ENCODE measurements at places on chromosomes 2 and 18.

- DNase-seq = no peak
These were observed 636.1 kb downstream of the TDRD15 start for GRCh38 chr2:21759819-21760218.

- DNase-seq = no peak
These were observed 57.1 kb downstream of the PKP4 start for GRCh38 chr2:158513841-158514240.

GRCh38 chr2:208000701-208001395 is 24.5 kb downstream of the PLEKHM3 start:
- DNase-seq = no peak

GRCh38 chr2:143255899-143256298 is 126.7 kb downstream of the ARHGAP15 start:
- DNase-seq = no peak

GRCh38 chr2:193141-193671 is 70.6 kb downstream of the SH3YL1 start:
- DNase-seq = no peak

- DNase-seq = no peak
These were observed 36.8 kb upstream of the NCOA1 start for GRCh38 chr2:24454294-24454693.

DNA sequence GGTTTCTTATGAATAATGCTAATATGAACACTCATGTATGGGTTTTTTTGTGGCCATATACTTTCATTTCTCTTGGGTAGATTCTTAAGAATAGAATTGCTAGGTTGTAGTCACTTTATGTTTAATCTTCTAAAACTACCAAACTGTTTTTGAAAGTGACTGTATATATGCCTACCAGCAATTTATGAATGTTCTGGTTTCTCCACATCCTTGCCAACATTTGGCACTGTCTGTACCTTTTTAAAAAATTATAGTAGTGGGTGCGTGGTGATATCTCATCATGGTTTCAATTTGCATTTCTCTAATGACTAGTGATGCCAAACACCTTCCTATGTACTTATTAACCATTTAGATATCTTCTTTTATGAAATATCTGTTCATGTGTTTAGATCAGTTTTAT is 110.6 kb upstream of the RIOK3 start:
- DNase-seq = no peak

DNA sequence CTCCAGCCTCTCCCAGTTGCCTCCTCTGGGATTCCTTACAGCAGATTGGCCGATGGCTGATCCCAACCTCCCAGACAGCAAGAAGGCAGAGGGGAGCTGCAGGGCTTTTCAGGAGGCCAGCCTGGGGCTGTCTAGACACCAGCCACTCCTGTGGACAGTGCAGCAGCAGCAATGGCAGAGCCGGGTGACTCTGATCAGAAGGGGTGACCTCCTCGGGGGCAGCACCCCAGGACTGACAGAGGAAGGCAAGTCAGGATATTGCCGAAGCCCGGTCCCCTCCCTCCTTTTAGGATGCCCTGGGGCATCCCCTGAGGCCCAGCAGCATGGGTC is 84.5 kb downstream of the INHBB start:
- no peak for DNase-seq

GRCh38 chr18:10739152-10739551 is 213.3 kb downstream of the NAPG start:
- DNase-seq = no peak

GRCh38 chr2:9164112-9164608 is 42.5 kb upstream of the ASAP2 start:
- no peak for DNase-seq

- no peak for DNase-seq
These were observed 273.6 kb downstream of the SRBD1 start for GRCh38 chr2:45337481-45337880.

GRCh38 chr2:216131175-216131926 is 22.2 kb downstream of the XRCC5 start:
- DNase-seq = no peak

- DNase-seq = no peak
These were observed 18.7 kb upstream of the DUSP2 start for GRCh38 chr2:96163768-96164429.

GRCh38 chr2:43388371-43388770 is 162.0 kb upstream of the ZFP36L2 start:
- no peak for DNase-seq

DNA sequence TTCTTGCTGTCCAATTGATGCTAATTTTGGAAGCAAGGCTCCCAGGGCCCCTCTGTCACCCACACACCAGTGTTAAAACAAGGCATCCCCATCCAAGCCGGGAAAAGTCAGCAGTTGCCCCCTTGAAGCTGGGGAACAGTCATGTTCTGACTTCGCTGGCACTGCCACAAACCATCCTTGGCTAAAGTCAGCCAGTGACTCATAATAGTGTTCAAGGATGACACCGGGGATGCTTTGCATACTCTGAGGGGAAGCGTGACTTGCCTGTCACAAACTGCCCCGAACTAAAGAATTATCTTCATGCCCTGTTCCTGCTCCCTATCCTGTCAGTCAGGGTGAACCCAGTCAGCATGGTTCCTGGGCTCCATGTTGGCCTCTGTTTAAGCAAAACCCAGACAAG is 37.0 kb downstream of the TGFA start:
- no peak for DNase-seq

DNA sequence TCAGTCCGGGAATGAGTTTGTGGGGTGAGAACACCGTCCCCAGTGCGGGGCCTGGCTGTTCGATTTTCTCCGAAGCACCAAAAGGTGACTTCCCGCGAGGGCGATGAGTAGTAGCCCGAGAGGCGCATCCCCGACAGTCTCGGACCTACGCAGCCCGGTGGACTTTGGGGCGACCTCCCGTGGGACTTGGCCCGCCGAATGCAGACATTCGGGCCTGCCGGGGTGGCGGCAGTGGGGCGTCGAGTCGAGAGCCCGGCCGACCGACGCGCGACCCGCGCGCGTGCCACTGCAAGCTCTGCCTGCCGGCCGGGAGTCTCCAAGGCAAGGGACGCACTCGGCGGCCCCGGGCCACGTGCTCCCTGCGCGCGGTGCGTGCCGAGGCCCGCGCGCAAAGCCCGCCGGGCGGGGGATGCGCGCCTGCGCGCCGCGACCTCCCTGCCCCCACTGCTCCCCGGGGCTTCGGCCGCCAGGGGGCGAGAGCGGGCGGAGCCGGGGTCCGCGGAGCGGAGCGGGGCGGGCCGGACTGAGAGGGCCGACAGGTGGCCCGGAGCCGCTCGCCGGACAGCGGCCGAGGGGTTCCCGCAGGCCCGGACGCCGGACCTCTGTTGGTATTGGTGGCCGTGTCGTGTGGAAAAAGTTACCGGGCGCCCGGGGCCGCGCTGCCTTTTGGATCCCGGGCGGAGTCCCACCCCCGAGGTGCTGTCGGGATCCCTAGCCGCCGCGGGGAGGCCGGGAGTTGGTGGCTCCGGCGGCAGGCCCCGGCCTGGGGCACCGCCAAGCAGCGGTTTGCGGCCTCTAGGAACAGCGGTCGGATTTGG is 1.9 kb downstream of the PTMA start:
- no peak for DNase-seq

GRCh38 chr2:167069855-167070254 is 181.6 kb downstream of the XIRP2 start:
- no peak for DNase-seq

- no peak for DNase-seq
These were observed 47.0 kb downstream of the TSHZ1 start for GRCh38 chr18:75257605-75258004.

DNA sequence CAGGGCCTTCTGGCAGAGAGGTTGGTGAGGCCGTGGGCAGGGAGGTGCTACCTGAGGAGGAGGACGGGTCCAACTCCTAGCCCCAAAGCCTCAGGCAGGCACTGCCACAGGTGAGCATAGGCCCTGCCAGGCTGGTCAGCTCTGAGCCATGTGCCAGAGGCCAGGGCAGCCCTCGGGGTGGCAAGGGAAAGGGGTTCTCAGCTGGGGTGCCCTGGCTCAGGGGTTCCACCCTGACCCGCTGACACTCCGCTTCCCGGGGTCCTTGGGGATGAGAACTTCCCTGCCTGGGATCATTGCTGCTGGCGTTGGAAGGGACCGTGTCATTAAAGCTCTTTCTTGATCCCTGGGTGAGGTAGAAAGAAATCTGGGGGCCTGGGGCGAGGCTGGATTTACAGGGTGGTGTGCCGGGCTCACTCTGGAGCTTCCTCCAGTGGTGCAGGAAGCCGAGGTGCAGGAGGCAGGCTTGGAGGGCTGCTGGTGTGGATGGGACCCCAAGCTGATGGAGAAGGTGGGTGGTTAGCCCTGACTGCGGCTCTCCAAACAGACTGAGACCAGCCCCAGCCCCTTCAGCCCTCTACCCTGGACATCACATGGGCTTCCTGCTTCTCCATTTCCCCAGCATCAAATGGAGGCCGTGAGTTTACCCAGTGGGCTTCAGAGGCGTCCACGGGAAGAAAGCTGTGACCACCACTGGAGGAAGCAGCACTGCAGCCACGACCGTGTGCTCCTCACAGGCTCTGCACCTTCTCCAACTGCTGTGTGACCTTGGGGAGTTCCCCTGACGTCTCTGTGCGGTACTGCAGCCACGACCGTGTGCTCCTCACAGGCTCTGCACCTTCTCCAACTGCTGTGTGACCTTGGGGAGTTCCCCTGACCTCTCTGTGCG is 295.2 kb downstream of the NDUFA10 start:
- DNase-seq = no peak

DNA sequence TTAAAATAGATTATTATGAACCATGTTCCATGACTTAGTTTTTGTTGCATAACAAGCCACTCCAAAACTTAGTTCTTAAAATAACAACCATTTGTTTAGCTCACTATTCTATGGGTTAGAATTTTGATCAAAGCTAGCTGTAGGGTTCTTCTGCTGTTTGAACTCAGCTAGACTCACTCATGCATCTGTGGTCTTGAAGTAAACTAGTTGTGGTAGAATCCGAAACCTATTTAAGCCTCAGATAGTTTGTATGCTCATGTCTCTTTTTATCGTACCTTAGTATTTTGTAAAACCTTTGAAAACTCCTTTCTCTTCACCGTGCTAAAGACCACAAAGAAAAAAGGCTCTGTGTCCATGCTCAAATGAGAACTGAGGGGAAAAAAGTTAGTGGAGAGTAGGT is 166.6 kb downstream of the XIRP2 start:
- no peak for DNase-seq

- no peak for DNase-seq
These were observed 20.8 kb downstream of the IMMT start for GRCh38 chr2:86174445-86174844.

DNA sequence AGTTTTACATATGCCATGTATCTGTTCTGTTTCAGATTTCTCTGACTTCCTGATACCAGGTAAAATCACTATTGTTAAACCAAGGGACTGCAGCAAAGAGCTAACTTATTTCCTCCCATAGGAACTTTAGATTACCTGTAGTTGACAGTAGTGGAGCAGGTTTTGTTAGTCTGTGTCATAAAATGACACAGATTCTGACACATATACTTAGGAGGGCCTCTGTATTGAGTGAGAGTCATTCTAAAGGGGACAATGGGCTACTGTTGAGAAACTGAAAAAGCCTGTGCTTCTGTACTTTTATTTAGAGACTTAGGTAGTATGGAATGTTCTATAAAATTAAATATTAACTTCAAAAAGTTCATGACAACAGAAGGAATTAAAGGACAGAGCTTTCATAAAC is 48.2 kb downstream of the KCMF1 start:
- DNase-seq = no peak

GRCh38 chr18:26335156-26335555 is 108.9 kb downstream of the TAF4B start:
- DNase-seq = no peak

DNA sequence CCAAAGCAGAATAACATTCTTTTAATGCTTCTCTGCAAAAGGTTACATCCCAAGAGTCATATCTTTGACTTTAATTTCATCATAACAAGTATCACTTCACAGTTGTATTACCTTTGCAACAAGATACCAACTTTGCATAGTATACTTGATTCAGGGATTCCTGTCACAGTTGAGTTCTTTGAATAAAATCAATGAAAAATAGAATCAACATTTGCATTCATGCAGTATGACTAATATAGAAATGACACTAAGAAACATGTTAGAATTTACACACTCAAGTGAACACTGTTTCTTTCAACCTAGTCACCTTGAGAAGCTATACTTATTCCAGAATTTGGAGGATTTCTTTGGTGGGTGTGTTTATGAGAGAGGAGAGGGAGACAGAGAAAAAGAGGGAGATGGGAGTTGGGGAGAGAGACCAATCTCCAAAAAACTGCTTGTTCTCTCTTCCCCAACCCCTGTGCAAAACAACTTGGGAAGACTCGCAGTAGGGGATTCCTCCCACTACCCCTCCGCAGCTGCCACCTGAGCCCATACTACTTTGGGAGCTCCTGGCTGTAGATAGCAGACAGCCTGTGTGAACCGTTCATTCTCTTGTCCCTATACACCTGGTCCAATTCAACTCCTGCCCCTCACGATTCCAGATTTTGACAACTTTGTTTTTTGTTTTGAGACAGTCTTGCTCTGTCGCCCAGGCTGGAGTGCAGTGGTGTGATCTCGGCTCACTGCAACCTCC is 57.7 kb downstream of the PELI1 start:
- DNase-seq = no peak

DNA sequence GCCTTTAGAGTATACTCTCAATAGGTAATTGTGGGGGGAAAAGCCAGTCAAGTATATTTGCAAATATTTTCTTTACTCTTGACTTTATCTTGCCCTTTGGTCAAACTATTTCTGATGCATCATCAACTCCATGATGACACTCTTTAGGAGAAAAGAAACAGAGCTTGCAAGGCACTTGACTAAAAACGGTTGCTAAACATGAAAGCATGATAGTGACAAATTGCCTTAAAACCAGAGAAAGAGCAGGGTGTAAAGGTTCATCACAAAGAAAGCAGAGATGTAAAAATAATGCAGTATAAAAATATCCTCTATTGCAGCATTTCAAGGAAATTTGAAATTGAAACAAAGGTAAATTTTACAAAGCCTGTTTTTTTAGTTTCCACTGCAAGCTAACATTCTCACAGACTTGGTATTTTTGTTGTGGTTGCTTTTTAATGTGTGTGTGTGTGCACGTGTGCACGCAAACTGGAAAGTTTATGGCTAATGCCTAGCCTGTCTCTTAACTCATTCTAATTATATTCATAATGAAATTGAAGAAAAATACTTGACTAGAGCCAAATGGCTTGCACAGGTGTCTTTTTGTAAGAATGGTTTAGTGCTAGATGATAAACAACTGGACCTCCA is 503.6 kb downstream of the ARHGAP15 start:
- DNase-seq = no peak

Measured in NCI-H524 treated with DMSO at 0.1 percent for 48 hours (cell line).